M059J (cell line): ENCODE measurements at places on chromosomes 2 and 18. TPM values are rescaled to one million over a fixed set of nuclear protein-coding genes. Genes with fewer than 3 reads are reported as not detected.

ADAM23 gene
- 0.25 TPM in 1 of 2 replicates, not detected in the other for total RNA-seq

SMAD7 gene
- 12.6 and 19.3 TPM in 2 replicates for total RNA-seq

RIF1 gene
- 16.8 and 23.9 TPM in 2 replicates for total RNA-seq

FBXO15 gene
- 0.17 and 0.71 TPM in 2 replicates for total RNA-seq

RAX gene
- not detected in 2 replicates for total RNA-seq

REG3A gene
- total RNA-seq, result not detected in 2 replicates

SLC9A4 gene
- total RNA-seq, result not detected in 2 replicates

DNA sequence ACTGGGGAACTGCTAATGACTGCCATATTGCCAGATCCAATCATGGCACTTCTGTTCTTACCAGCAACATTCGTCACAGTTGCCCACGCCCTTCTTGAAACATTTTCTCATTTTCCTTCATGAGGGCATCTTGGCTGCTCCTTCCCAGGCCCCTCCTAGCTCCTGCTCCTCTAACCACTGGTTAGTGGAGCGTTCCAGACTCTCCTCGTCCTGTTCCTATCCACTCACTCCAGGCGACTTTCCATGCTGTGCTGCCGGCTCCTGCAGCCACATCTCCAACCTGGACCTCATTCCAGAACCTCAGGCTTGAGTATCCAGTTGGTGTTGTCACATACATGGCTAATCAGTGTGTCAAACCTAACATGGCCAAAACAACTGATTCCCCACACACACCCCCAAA lies 1.3 kb upstream of the ADI1 start:
- no peak for DNase-seq

- peak; percentile 51 for DNase-seq
These were observed 106.0 kb downstream of the DTNB start for GRCh38 chr2:25567406-25567805.

- peak; percentile 55 for DNase-seq
These were observed 409.5 kb upstream of the FIGN start for GRCh38 chr2:164145093-164145987.

DNA sequence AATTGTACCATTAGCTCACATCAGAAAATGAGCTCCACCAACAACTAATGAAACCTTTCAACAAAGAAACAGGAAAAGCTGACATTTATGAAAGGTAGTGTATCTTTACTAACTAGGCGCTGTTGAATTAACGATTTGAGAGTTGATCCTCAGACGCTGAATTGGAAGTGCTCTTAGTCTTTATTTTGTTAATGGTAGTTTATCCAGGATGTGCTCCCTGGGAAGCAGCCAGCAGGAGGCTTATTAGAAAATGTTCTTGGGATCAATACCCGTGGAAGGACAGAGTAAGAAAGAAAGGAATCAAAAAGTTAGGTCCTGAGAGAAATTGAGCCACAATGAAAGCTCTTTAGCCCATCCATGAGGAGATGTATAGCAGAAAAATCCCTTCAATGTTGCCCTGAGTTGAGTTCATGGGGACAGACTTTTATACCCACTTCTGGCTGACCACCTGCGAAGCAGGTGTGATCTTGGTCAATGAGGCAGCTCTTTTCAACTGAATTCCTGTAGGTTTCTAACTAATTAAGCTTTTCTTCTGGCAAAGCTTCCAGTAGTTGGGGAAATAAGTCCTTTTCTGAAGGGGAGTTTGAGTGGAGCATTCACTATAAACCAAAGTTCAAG lies 492.6 kb upstream of the REG3G start:
- DNase-seq, result no peak

GRCh38 chr2:160332318-160332717 lies 132.2 kb upstream of the ITGB6 start:
- DNase-seq, result peak; percentile 49

GRCh38 chr2:145569108-145569507 lies 1049.2 kb upstream of the ZEB2 start:
- peak; percentile 14 for DNase-seq

GRCh38 chr2:71060871-71061270 lies 7.6 kb upstream of the NAGK start:
- DNase-seq, result no peak

GRCh38 chr2:234630801-234631261 lies 133.9 kb upstream of the ARL4C start:
- peak; percentile 31 for DNase-seq

DNA sequence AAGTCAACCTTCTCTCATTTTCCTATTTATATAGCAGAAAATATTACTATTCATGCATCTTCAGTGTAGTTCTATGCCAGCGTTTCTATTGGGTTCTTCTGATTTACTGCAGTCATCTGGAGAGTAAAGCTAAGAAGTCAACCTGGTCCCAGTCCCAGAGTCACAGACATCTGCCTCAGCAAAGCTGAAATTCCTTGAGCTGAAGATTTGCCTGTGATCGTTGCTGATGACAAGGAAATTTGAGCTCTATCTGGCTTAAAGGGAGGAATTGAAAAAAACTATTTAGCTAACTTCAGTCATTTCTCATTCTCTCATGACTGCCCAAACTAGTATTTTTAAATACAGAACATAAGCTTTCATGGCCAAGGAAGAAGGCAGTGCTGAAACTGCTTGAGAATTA lies 45.7 kb downstream of the RND3 start:
- no peak for DNase-seq

DNA sequence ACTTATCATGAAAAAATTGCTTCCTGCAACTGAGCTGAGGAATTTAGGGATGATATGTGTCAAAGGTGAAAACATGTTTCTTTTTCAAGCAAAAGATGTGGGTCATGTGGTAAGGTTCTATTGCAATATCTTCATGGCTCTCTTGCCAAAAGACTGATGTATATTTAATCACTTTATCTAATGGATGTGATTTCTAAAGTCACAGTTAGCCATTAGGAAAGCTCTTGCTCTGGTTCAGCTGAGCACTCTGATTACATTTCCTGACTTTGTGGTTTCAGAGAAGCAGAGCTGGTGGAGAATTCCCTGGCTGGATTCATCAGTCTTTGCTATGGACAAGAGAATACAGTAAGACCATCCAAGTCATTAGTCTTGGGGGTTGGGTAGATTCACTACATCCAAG lies 24.4 kb downstream of the SCN9A start:
- DNase-seq, result peak; percentile 12

DNA sequence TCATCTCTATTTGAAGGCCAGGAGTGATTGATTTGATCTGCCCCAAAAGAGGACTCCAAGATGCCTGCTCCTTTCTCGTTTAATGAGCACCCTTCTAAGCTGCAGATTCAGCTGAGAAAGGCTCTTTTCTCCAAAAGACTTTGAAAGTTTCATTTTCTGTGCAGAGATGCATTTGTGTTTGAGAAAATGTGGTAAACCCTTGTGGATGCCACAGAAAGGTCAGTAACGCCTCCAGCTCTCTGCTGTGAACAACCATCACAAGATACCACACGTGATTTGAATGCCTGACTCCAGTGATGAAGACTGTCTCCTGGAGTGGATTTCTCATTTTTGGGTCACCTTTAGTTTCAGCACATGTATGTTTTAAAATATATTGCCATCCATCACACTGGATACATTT lies 35.0 kb upstream of the CCDC85A start:
- no peak for DNase-seq

DNA sequence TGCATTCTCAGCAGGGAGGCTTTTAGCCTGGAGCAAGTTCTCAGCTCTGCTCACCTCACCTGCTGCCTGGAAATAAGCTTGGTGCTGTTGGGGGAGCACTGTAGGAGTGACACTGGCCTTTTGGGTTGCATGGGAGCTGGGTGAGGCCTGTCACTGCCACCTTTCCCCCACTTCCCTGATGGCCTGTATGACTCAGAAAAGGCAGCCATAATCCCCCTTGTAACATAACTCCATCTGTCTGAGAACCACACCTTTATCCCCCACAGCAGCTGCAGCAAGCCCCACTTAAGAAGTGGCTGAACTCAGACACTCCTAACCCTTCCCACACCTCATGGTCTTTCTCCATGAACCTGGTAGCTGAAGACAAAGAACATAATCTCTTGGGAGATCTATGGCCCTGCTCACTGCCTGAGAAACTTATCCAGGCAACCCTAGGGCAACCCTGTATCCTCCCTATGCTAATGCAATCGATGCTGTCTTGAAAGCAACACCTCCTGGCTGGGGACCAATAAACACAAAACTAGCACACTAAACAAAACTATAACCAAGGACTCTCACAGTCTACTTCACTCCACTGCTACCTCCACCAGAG lies 258.9 kb upstream of the OSR1 start:
- peak; percentile 15 for DNase-seq

GRCh38 chr2:57510704-57511103 lies 535.9 kb upstream of the VRK2 start:
- peak; percentile 0 for DNase-seq
